Right renal pelvis (tissue), 4 donors: ENCODE measurements at places on chromosomes 4 and X. TPM values are rescaled to one million over a fixed set of nuclear protein-coding genes. Genes with fewer than 3 reads are reported as not detected.

DNA sequence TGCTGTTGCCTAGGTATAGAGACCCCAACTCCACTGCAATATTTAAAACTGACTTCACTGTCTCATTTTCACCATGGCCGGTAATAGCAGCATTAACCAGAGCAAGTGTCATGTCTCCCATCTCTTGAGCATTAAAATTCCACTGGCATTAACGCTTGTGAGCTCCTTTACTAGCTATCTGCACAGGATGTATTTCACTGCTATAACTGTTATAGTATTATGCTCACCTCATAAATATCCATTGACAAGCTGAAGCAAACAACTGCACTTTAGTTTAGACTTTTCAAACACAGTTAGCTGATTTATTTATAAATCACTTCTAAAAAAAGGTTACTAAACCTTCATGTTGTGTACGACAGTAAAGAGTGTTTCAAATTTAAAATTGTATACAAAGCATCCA is 157.8 kb downstream of the ANTXR2 start:
- no peak for DNase-seq

DNA sequence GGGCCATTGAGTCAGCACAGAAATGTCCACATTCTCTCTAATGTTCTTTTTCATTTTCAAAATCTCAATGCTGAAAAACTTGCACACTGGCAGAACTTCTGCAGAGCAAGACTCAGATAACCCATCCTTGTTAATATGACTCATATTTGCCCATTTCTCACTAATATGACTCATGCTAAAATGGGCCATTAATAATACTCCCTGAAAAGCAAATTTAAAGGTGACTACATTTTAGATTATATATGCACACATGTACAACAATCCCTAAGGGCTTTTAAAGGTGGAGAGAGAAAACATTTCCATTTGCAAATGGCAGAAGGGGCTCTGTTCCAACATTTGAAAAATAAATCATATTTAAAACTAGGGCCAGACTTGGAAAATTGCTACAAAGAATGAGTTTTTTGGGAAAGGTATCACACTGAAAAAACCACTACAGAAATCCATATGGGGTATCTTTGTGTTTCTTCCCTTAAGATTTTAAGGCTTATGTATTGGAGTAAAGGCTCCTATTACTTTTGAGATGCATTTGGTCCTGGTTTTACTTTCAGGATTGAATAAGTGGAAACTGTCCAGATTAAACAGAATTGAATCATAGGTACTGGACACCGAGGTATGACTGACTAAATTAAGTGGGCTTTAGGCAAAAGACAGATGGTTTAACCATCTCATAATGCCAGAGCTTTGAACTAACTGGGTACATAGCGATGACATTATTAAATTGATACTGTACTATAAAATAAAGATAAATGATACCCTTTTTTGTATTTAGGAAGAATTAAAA is 30.0 kb downstream of the TLR2 start:
- no peak for DNase-seq

DNA sequence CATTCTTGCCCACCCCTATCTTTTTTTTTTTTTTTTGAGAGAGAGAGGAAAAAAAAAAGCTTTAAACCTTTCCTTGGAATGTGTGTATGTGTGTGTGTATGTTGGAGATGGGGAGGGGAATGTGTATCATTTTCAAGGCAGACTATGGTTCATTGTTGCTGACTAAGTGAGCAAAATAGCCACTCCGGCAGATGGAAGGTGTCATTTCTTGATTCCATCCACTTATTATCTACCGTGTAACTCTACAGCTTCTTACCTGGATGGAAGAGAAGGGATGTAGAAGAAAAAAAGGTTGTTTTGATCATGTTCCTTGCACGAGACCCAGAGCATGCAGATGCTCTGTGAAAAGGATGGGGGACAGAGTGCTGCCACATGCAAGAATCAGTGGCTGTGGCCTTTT is 5.9 kb upstream of the GK2 start:
- DNase-seq = no peak

GRCh38 chr4:135338181-135338580 is 1136.6 kb upstream of the PABPC4L start:
- DNase-seq = no peak

- no peak for DNase-seq
Measured at GRCh38 chrX:110215411-110215810, 102.5 kb downstream of the AMMECR1 start.

DNA sequence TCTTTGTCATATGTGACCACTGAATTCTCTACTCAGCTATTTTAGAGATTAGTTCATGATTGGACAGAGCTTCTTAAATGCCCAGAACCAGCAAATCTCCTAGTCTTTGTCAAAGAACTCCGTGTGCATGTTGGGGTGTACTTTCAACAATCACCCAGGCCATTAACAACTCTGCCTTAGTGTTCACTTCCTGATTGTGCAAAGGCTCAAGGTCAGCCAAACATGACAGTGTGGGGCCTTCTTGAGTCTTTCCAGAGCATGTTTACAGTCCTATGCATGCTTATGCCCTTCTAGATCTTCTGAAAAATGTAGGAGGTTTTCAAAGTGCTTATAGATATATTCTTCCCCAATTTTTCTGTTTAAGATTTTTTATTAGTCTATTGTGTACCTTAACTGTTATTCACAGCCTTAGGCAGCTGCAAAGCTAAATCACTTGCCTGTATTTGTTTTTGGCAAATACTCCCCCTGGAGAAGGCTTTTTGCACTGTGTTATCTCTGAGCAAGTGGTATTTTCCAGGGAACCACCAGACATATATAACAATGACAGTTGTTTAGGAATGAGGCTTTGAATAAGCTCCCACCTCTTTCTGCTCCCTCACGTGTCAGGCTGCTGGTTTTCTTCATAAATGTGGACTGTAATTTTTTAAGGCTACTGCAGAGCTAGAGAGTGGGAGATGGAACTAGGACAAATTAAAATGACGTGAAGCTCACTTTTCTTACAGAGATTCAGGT is 24.0 kb upstream of the DRP2 start:
- DNase-seq = no peak

- no peak for DNase-seq
Measured at GRCh38 chr4:150070464-150071170, 7.6 kb upstream of the DCLK2 start.

DNA sequence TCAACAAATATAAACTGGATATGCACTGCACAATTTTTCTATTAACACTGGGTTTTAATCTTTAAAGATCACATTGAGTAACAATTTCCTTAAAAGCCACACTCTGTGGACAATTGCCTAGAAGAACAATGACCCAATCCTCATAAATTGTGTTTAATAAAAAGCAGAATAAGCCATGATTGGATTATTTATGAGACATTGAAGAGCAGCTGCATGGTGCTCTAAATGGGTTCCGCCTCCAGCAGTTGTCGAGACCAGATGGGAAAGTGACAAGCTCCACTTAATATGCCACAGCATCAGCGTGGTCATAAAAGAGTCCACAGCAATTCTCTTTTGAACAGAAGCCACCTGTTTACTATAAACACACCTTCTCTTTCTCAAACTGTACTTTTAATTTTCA is 635.2 kb upstream of the FRG1 start:
- DNase-seq = no peak

SOD3 gene
- polyA plus RNA-seq = 11.1 TPM

TBCK gene
- polyA plus RNA-seq = 59.6 TPM
